SHP77 treated with DMSO at 0.1 percent for 48 hours (cell line): ENCODE measurements at places on chromosomes 13 and 19.

DNA sequence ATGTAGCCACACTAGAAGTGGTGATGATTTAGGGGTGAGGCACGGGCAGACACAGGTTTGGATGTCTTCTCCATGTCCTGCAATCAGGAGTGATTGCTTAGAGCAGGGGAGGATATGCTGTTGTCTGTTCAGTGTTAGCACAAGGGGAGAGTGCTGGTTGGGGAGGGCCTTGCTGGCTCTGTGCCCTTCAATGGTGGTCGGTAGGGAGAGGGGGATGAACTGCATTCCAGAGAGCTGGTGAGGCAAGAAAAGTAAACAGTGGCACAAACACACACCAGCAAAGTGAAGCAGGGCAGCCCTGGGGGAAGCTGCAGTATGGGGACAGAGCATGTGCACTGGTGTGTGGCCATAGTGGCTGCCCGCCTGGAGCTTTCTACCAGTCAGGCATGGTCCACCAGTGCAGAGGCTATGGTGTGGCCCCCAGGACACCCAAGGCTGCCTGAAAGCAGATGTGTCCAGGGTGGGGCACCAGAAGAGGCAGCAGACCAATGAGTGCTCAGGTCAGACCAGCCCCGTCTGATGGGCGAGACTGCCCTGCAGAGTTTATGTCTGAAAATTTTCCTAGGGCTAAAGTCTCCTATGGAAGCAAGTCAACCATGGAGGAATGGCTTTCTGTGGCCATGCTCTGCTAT, 1676.9 kb downstream of the PCDH9 start:
- no peak for DNase-seq

- DNase-seq: no peak
Observed at GRCh38 chr19:30303131-30303654, 69.0 kb upstream of the ZNF536 start.

- no peak for DNase-seq
Observed at GRCh38 chr19:7670150-7670783, 1.4 kb downstream of the RETN start.

DNA sequence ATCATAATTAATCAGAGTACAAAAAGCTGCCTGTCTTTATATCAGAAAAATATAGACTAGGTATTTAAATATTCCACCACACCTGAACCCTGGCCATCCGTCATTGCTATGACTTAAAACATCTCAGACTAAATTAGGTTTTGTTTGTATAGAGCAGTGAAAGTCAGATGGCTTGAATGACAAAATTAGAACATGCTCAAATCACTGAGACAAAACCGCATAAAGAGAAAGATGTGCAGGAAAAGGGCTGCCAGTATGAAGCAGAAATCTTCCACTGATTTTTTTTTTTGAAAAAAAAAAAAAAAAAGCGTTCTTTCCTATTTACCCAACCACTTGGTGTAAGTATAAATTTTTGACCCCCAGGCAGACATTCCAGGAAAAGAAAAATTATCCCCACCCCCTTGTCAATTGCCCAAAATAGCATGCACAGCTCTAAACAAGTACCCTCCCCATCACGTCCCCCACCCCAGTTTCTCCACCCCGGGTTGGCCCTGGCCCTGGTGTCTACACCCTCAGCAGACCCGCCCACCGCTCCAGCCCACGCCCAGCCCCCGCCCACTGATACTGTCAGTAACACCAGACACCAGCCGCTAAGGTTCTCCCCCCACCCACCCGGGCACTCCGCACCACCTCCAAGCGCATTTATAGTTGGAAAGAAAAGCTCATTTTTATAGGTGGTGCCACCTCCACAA, 118.6 kb downstream of the URI1 start:
- DNase-seq: no peak

DNA sequence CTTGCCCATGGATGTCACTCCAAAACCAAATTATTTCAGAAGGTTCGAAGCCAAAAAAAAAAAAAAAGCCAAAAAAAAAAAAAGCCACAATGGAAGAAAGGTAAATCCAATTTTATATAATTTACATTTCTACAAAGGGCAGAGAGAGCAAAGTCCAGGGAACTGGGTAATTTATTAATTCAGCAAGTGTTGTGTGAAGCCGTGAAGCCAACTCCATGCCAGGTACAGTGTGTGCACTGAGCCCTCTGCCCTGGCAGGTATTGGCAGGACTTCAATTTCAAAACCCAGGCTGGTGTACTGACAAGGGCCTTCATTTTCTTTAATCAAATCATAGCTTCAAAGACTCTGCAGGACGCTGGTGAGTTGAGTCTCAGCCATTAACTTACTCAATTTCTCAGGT, 5.5 kb upstream of the RFPL4A start:
- no peak for DNase-seq
